Left colon (tissue), 2 donors: ENCODE measurements at places on chromosomes 1 and 21.

GRCh38 chr1:181129771-181130606 is 41.5 kb downstream of the IER5 start:
- no peak for DNase-seq

GRCh38 chr1:232457595-232457994 is 172.3 kb downstream of the SIPA1L2 start:
- no peak for DNase-seq

GRCh38 chr1:18284805-18285537 is 177.4 kb downstream of the IGSF21 start:
- DNase-seq, result no peak

DNA sequence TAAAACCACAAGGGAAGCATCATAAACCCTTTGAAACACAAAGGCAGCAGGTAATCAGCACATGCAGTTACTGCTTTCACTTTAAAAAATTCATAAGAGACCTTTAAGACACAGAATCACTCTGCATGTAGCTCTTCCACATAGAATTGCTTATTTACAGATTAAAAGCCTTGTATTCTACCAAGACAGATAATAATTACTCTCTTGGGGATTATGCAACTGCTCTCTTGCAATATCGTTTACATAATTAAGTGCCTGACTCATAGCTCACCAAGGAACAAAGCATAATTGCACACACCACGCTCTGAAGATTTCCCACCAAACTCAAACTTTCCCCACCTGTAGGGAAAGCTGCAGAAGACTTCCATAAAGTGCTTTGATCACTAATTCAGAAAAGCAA is 87.9 kb downstream of the VAV3 start:
- no peak for DNase-seq

DNA sequence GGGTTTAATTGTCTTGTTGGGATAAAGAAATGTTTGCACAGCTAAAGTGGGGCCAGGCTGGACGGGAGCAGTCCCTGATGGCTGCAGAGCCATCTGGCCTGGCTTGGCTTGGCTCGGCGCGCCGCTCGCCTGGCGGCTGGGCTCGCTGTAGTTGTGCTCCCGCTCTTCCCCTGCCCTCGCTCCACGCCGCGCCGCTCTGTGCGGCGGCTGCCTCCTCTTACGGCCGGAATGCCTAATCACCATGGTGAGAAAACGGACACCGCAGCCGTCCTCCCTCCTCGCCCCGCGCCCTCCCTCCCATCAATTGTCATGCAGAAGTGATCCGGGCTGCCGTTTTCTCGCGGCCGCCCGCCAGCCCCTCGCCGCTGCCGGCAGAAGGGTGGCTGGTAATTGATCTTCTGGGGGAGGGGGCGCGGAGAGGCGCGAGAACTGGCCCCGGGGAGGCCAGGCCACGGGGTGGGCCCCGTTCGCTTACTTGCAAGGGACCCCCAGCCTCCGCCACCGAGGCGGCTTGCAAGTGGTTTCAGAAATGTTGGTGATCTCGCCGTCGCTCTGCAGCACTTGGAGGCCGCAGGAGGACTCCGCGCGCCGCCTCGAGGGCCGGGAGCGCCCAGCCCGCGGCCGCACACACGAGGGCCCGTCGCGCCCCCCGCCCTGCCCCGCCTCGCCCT is 12.4 kb downstream of the RNF220 start:
- DNase-seq, result peak; percentile 17

DNA sequence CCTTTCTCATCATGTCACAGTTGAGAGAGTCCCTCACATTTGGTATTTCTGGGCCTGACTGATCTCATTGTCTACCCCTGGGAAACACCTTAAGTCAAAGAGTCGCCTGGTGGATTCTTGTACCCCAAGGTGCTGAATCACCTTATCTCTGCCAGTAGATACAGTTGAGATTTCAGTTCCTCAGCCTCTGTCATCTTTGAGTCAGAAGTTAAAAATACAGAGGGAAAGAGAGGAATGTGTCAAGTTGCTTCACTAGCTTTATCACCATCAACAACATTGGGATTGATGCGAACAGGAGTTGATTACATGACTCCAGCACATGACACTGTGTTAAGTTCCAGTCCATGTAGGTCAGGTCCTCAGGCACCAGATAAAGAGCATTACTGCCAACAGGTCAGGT is 513.0 kb downstream of the NUF2 start:
- DNase-seq, result no peak

- no peak for DNase-seq
Measured at GRCh38 chr1:115227346-115228082, 110.5 kb downstream of the NGF start.

- no peak for DNase-seq
Measured at GRCh38 chr1:82867781-82868180, 1067.0 kb downstream of the ADGRL2 start.

- no peak for DNase-seq
Measured at GRCh38 chr1:30451532-30452125, 271.8 kb downstream of the MATN1 start.

DNA sequence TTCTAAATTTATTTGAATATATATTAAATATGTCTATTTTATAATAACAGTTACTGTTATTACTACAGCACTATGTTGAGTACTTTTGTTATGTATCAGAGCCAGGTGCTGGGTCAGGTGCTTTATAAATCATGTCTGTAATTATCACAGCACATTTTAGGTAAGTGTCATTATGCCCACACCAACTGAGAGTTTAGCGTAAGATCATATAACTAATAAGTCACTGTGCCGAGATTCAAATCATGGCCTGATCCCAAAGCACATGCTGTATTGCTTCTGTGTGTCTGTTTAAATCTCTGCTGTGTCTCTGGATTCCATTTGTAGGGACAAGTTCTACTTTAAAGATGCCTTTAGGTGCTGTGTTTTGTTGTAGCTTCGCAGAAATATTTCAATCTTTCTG is 1.9 kb downstream of the GPSM2 start:
- DNase-seq, result no peak

DNA sequence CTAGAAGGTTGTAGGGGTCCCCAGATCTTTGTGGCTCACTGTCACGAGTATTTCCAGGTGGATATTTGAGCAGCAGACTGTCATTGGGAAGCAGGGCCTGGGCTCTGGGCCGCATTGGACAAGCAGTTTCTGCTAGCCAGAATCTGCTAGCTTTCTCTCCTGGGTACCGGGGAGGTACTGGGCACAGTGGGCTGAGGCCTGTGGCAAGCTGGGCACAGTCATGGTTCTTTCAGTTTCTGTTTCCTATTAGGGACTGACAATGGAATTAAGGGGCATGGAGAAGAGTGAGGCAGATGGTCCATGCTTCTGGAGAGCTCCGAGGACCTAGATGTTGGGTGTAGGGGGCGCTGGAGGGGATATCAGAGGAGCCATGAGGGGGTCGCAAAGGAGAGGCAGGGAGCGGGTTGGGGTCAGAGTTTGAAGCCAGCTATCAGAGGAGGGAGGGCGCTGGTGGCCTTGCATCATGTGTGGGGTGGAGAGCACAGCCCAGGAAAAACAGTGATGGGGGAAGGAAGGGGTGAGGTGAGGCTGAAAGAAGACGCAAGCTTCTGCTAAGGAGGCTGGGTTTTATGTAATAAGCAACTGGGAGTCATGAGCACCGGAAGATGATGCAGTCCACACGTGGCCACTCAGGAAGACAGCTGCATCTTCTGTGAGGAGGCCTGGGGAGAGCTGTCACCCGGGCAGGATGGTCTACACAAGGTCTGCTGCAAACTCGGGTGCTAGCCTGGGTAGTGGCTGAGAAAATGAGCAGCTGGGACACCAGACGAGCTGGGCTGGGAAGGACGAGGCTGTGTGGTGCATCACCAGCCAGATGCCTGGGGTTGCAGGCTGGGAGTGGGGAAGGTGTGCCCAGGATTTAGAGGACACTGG is 72.7 kb downstream of the IER5 start:
- no peak for DNase-seq

- DNase-seq, result no peak
Measured at GRCh38 chr21:44737706-44738354, 26.5 kb upstream of the TSPEAR start.

GRCh38 chr1:199693724-199694123 is 333.8 kb upstream of the NR5A2 start:
- DNase-seq, result no peak

GRCh38 chr1:248807067-248807737 is 18.5 kb downstream of the SH3BP5L start:
- peak; percentile 51 for DNase-seq

- DNase-seq, result no peak
Measured at GRCh38 chr21:42003051-42003461, 7.1 kb downstream of the ZBTB21 start.

GRCh38 chr1:106924360-106924759 is 132.1 kb upstream of the PRMT6 start:
- DNase-seq, result no peak

GRCh38 chr1:163308811-163309210 is 12.9 kb upstream of the NUF2 start:
- DNase-seq, result no peak

- no peak for DNase-seq
Measured at GRCh38 chr1:91499904-91500755, 521 bp upstream of the CDC7 start.

DNA sequence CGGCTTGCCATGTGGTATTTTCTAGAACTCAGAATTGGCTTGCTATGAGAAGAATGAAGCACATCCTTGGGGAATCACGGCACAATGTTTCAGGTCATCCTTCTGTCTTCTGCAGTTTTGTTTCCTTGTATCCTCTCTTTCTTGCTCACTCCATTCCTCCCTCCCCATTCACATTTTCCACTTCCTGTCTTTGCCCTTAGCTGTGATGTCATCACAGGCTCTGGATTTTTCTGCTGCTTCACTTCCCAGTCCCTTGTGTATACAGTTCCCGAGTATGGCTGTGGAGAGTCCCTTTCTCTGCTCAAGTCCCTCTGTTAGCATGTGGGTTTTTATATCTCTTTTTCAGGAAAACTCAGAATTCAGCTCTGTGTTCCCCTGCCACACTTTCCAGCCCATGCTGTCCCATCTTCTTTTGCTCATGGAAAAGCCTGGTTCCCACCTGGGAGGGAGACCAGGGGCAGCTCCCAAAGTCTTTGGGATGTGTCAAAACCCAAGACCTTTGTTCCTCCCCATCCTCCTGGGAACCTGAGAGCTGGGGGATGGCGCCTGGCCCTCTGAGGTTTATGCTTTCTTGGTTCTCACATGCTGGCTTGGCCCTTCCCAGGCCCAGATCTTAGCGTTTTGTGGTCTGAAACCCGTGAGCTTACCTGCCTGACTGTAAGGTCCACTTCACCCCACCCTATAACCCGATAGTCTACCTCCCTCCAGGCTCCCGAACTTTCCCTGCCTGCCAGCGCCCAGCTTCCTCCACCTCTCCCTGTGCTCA is 4.8 kb upstream of the RGS16 start:
- DNase-seq, result no peak

DNA sequence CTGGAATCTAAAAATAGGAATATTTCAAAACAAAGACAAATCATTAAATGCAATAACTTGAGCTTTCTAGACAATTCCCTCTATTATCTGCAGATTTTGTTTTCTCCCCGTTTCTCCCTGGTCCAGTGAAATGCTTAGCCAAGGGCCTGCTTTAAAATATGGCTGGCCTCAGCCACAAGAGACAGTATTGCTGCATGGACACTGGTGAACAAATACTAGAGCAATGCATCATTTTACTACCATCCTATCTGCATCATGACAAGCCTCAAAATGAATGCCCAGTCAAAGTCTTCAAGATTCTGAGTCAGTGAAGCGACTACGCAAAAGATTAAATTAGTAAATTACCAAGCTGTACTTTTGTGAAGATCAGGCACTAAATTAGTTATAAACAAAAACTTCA is 80.5 kb downstream of the ENAH start:
- DNase-seq, result no peak

- peak; percentile 25 for DNase-seq
Measured at GRCh38 chr1:207863893-207864535, 46.9 kb downstream of the CD34 start.
